ENCODE measurements at places on chromosomes 7 and 10. TPM values are rescaled to one million over a fixed set of nuclear protein-coding genes. Genes with fewer than 3 reads are reported as not detected.

Gene DNAJB6
- polyA plus RNA-seq = 117 TPM

Gene UNC5B
- 5.5 TPM for polyA plus RNA-seq

Gene CEP55
- 16.1 TPM for polyA plus RNA-seq

Gene KEL
- polyA plus RNA-seq = 0.05 TPM

Gene CAV1
- 1,327 TPM for polyA plus RNA-seq

Measured in fibroblast of lung (primary cell).